ENCODE measurements at places on chromosomes 6 and 20.
A peak's percentile ranks its signal among the peaks of the same experiment; 100 is the strongest.

DNA sequence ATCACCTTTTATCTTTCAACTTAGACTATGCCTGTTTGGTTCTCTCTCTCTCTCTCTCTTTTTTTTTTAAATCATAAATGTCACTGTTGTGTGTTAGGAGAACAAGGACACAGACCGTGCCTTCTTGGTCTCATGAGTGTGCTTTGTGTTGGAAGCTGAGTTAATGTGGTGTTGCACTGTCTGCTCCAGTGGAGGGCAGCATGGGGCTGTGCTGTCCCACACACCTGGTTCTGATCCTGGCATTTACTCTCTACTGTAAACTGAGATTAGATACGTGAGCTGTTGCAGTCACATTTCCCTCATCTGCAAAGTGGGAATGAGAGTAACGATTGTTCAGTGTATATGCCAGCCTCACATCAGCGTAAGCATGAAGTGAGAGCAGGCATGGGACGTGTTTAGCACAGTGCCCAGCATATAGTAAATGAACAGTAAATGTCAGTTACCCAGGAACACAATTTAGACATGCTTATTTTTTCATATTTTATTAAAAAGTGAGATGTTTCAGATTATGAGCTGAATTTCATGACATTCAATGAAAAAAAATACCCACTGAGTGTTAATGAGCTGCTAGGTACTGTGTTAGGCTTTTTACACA lies 161.1 kb downstream of the FARS2 start:
- no peak for DNase-seq

GRCh38 chr6:169539176-169539897 lies 162.5 kb downstream of the WDR27 start:
- DNase-seq: no peak

GRCh38 chr20:13029687-13030375 lies 21.1 kb downstream of the SPTLC3 start:
- no peak for DNase-seq

- no peak for DNase-seq
Measured at GRCh38 chr6:107620732-107621131, 130.8 kb downstream of the SOBP start.

- DNase-seq: no peak
Measured at GRCh38 chr6:25889877-25890853, 16.1 kb upstream of the SLC17A3 start.

DNA sequence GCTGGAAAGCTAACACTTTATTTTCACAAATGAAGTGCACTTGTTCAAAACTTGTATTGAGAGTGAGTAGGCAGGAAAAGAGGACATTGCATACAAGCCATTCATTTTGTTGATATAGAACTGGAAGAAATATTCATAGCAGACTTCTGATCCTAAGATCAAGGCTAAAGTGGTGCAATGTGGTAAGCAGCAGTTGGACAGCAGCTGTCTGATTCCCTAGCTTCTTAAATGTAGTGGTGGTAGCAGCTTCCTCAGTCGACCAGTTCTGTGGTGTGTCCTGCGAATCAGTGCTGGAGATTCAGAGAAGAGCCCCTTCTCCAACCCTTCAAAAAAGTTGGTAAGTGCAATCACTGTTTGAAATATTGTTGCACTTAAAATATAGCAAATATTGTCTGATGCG lies 281.7 kb upstream of the GJE1 start:
- DNase-seq: no peak

DNA sequence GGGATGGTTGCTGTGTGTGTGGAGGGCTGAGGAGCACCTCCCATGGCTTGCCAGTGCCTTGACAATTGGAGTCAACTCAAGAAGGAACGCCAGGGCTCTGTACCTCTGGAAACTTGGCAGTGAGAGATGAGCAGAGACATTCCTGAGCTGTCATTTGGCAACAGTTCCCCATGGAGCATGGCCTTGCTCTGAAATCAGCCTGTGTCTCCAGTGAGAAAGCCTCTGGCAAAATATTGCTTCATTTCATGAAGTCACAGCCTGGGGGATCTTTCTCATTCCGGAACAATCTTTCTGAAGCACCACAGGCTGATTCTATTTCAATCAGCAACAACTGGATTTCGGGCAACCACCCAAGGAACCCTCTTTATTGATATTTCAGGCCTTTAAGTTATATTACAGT lies 52.2 kb upstream of the FNDC1 start:
- no peak for DNase-seq

DNA sequence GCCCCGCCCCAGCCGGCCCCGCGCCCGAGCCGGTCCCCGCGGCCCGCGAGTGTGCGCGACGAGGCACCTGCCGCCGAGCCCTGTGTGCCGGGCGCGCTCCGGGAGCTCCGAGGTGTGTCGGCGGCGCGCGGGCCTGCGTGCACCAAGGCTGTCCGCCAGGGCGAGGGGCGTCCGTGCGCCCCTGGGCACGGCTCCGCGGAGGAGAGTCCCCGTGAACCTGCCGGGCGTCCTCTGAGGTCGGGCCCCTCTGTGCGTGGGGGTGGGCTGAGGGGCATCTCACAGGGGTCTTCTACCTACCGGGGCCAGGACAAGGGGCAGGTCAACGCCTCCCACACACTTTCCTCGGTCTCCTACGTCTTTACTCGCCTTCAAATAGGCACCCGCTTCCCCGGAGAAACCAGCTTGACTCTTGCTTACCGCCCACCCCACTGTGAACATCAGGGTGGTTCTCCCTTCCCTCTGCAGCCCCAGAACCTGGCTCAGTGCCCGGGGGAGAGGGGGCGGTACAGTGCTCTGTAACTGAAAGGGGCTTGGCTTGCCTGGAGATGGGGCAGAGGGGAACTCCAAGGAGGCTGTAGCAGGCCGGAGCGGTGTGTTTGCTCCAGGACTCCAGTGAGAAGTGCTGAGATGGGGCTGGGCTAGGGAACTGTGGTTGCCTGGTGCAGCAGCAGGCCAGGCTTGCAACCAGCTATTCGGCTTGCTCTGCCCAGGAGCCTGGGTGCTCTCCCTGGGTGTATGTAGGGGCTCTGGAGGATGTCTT lies at the start of gene SAMD10:
TSS of gene SAMD10 (minus strand) at position 86 of the 760 bp plus-strand sequence. CDS start 175 bp downstream, outside the sequence.
- peak; percentile 88 for DNase-seq

DNA sequence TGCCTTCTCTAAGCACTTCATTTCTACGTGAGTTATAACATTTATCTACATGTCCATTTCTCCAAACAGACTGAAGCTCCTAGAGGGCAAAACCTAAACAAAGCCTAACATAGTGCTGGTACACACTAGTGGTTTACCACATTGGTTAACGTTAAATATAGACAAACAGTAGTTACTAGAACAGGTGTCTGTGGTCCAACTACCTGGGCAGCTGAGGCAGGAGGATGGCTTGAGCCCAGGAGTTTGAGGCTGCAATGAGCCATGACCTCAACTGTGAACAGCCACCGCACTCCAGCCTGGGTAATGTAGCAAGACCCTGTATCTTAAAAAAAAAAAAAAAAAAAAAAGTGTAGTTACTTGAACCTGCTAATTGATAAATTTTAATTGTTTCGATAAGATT lies 26.5 kb downstream of the PTPRK start:
- no peak for DNase-seq

- no peak for DNase-seq
Measured at GRCh38 chr20:35638751-35639150, 23.1 kb downstream of the SPAG4 start.

DNA sequence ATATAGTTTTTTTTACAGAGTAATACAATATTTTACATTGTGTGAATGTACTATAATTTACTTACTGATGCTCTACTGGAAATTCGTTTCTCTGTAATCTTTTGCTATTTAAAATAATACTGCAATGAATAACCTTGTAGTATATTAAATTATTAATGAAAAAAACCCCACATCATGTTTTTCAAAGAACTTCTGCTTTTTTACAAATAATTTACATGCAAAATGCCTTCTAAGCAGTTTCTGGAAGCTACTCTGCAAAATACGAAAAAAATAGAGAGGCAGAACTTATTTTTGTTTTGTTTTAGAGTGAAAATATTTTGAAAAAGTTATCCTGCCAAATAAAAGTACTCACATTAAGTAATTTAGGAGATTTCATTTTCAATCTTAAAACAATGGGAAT lies 165.8 kb upstream of the SIM1 start:
- DNase-seq: no peak

DNA sequence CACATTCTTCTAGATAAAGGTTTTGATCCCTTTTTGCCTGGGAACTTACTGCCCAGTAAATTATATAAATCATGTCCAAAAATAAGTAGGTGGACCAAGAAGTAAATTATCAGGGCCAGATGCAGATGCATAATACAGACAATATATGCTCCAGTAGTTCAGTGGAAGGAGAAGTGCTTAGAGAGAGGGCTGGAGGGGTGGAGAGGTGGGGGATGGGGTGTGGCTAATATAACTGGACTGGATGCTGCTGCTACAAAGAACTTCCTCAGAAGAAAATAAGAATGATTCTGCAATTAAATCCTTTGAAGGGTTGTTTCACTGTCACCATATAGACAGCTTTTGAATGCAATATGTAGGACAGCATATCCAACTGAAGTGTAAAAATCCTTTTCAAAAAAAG lies 14.8 kb upstream of the TFAP2D start:
- no peak for DNase-seq

DNA sequence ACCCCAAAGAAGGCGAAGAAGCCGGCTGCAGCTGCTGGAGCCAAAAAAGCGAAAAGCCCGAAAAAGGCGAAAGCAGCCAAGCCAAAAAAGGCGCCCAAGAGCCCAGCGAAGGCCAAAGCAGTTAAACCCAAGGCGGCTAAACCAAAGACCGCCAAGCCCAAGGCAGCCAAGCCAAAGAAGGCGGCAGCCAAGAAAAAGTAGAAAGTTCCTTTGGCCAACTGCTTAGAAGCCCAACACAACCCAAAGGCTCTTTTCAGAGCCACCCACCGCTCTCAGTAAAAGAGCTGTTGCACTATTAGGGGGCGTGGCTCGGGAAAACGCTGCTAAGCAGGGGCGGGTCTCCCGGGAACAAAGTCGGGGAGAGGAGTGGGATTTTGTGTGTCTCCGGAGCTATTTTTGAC lies 69.6 kb downstream of the HFE start:
- DNase-seq: peak; percentile 65

GRCh38 chr20:64250027-64250426 lies 5.5 kb upstream of the PCMTD2 start:
- DNase-seq: no peak

GRCh38 chr6:142947714-142948480 lies 2.9 kb upstream of the HIVEP2 start:
- no peak for DNase-seq

DNA sequence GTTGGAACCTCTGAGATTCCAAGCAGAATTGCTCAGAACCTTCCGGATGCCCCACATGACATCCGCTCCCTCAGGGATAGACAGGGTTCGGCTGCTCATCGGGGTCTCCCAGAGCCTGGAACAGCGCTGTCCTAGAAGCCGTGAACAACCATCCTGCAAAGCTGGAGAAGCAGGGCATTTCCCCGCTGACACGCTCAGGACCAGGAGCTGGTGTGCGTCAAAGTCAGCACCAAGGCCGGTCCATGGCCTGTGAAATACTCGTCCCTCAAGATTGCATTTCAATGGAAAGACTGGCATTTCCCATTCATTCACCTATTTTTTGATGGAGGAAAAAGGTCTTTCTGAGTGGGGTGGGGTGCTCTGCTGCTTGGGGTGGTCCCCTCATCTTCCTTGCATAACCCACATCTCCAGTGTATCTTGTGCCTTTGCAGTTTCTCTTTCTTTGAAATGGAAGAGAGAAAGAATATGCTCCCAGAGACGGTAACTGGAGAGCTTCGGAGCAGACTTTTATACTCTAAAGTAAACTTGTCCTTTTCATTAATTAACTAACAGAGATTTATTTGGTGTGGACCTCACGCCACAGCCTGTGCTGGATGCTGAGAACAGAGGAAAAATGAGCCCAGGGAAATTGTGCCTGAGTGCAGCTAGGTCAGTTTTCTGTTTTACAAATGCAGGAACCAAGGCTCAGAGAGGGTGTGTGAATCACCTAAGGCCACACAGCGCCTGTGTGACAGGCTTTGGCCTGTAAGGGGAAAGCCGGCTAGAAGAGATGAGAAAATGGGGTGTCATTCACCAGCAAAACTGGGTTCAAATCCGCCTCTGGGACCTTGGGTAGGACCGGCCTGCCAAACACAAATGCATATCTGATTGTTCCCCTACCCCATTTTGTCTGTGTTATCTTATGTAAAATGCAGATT lies 52.4 kb downstream of the RBM38 start:
- no peak for DNase-seq

DNA sequence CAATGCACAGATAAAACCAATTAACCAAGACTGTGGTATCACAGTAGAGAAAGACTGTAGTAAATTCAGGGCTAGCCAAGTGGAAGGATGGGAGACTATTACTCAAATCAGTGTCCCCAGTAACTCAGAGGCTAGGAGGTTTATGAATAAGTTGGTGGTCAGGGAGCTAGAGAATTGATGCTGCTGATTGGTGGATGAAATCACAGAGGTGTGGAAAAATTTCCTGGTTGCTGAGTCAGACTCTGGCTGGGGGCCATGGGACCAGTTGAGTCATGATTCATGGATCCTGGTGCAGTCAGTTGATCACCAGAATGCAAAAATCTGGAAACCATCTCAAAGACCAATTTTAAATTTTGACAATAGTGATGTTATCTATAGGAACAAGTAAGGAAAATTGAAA lies 555.9 kb downstream of the C6orf118 start:
- DNase-seq: no peak

- DNase-seq: no peak
Measured at GRCh38 chr6:5068153-5068751, 16.9 kb upstream of the PPP1R3G start.

GRCh38 chr20:60754856-60755255 lies 497.2 kb upstream of the CDH4 start:
- DNase-seq: no peak

GRCh38 chr6:54515013-54515412 lies 206.8 kb downstream of the TINAG start:
- no peak for DNase-seq

GRCh38 chr6:118959903-118960302 lies 24.9 kb upstream of the MCM9 start:
- DNase-seq: no peak

DNA sequence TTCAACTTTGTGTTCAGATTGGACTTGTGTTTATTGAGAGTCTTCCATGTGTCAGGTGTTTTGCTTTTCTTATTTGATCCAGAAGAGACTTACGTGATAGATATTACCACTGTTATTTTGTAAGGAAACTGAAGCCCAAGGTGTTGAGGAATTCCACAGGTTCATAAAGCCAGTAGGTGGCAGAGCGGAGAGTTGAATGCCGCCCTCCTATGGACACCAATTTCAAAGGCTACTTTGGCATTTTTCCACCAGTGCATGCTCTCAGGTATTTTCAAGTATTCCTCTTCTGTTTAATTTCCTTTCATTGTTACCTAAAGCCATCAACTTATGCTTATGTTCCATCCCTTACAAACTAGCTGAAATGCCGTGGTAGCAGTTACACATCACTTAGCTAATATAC lies 14.0 kb upstream of the COL10A1 start:
- no peak for DNase-seq

DNA sequence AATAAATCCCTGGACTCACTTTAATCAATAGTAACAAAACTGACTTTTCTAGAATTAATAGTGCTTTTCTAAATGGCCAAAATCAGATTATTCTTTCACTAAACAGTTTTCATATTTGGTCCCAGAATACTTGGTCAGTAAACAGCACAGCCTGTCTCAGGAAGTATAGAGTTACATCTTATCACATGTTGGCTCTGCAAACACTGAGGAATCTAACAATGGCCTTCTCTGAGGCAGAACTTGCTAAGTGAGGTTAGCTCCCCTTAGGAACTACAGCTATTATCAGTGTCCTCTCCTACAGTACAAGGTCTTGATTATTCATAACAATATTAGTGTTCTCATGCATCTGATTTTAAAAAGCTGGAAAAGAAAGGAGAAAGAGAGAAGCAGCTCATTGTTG lies 1622.8 kb downstream of the HACE1 start:
- DNase-seq: no peak
